ENCODE measurements at places on chromosomes 16 and 17.

GRCh38 chr16:3063625-3064386 is 1.6 kb upstream of the IL32 start:
- no peak for DNase-seq

- DNase-seq = no peak
Observed at GRCh38 chr17:67829331-67829730, 4.0 kb downstream of the BPTF start.

GRCh38 chr16:48129926-48130325 is 25.9 kb downstream of the ABCC12 start:
- DNase-seq = no peak

DNA sequence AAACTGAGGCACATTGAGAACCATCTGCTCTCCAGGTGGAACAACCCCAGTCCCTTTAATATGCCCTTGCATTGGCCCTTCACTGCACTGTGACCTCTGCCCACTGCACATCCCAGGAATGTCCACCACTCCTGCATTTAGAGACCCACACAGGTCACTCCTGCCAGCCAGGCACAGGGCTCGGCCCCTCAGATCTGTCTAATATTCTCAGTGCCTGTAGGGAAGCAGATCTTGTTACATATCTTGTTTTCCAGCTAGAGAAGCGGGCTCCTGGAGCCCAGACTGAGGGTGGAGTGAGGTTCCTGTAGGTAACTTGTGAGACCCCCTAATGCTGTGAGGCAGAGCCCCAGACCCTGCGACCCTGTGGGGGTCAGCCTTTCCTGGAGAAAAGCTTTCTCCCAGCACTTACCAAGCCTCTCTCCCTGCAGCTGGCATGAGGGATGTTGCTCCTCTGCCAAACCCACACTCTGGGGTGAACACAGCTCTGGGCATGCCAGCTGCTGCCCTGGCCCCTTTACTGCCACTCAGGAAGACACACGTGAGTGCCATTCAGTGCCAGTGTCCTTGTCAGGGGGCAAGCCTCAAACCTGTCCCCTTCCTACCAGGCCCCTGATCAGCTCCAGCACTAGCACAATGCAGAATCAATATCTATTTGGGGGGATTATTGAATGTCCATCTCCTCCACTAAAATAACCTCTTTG is 40.3 kb upstream of the CRHR1 start:
- DNase-seq = no peak

DNA sequence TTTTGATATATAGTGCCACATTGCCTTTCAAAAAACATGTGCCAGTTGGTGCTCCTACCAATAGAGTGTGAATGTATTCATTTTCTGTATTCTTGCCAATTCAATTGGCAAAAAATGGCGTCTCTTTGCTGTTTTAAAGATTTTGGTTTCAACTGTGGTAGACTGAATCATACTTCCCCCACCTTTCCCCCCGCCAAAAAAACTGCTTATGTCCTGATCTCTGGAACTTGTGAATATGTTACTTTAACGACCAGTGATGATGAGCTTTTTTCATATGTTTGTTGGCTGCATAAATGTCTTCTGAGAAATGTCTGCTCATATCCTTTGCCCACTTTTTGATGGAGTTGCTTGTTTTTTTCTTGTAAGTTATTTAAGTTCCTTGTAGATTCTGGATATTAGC is 325.1 kb upstream of the KCNJ16 start:
- DNase-seq = no peak

DNA sequence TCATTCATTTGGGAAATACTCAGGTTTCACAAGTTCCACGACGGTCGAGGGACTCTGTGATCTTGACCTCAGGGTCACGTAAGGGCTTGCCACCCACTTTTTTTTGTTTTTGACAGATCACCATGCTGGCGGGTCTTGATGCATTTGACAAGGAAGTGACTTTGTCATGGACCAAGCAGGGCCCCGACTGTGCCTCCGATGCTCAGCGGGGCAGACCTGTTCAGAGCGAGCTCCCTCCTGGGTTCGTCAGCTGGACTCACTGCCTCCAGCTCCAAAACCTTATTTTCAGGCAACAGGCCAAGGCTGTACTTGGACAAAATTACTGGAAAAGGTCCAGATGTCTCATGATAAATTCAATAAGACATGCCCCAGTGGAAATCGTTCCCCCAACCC is 9.0 kb upstream of the CLEC18A start:
- no peak for DNase-seq

DNA sequence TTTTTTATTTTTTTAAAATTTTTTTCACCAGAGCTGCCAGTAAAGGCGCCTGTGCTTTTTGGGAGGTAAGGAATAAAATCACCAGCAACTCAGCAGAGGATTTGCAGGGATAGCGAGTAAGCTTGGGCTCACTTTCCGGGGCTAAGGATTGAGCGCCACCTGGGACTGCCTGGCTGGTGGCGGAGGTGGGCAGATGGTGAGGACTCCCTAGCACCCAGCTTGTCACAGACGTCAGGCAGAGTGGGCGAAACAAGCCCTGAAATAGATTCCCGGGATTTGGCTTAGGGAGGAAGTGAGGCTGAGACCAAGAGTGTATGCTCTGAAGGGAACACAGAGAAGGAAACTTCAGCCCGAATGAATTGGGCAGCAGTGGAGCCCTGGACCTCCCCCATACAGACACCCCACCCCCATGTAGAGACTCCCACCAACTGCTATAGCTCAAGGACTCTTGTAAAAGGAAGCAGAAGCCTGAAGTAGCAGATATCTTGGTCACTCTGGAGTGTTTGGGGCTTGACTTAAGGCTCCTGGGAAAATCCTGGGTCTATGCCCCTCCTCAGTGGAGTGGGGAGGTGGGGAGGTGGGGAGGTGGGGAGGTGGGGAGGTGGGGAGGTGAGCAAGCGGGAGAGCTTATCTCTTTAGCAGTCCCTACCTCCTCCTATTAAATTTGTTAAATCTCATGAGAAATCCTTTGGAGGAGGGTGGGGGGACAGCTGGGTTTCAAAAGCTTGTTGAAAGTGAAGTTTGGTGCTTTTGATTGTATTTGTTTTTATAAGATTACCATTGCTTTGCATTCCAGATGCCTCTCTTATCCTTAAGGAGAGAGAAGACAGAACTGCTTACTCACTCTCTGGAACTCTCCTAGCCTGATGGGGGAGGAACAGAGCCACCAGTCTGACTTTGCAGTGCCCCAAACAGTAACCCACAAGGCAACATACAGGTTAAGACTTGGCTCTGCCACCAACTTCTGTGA is 8.2 kb downstream of the ARL4D start:
- DNase-seq = no peak

- DNase-seq = no peak
Observed at GRCh38 chr16:85586380-85587104, 26.6 kb upstream of the GSE1 start.

GRCh38 chr17:10724546-10725195 is 5.2 kb downstream of the TMEM220 start:
- DNase-seq = no peak

- no peak for DNase-seq
Observed at GRCh38 chr16:74865922-74866598, 91.4 kb upstream of the FA2H start.
